Effector CD8-positive, alpha-beta T cell (primary cell): ENCODE measurements at places on chromosomes 3 and 15.

- DNase-seq = no peak
Measured at GRCh38 chr15:70376031-70376928, 278.6 kb upstream of the TLE3 start.

DNA sequence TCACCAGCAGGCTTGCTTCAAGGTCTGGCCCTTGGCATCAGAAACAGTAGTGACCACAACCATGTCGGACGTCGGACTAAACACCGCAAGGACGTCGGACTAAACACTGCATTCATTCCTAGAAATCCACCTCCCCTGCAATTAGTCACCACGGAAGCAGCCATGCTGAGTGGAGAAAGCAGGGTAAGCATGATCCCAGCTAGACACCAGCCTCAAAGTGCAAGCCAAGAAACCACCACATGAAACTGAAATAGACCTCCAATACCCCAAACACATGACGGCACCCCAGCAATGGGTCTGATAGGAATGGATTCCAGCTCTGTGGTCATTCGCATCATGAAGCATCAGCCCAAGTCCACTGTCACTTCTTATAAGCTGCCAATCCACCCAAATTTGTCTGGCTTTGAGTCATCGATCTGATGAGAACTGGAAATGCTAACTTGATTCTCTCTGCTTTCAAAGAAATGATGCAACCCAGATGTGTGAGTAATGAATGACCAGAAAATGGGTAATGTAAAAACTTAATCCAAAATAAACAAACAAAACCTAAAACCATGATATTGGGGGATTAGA is 348.3 kb upstream of the TMCO5A start:
- no peak for DNase-seq

- no peak for DNase-seq
Measured at GRCh38 chr3:119309591-119309990, 15.4 kb downstream of the ARHGAP31 start.

- no peak for DNase-seq
Measured at GRCh38 chr3:59812237-59813147, 762.7 kb upstream of the CFAP20DC start.

- DNase-seq = no peak
Measured at GRCh38 chr3:146468671-146469149, 651 bp downstream of the PLSCR2 start.

DNA sequence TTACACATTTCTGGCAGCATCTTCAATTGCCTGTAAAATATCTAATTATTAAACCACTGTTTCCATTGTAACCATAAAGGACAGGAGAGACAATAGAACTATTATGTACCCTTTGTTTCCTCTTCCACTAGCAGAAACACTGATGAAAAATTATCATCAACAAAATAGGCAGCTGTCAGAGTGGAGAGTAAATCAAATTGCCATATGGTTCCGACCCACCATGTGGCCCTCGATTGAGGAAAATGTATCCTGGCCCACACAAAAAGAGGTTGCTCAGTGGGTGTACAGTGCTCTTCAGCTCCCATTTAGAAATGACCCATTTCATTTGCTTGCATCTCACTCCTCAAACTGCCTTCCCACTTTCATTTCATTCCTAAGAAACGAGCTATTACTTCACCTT is 570.6 kb upstream of the UBE2E2 start:
- DNase-seq = no peak

- no peak for DNase-seq
Measured at GRCh38 chr3:42052484-42053351, 38.4 kb upstream of the TRAK1 start.

- DNase-seq = no peak
Measured at GRCh38 chr3:85535517-85535916, 576.7 kb downstream of the CADM2 start.

DNA sequence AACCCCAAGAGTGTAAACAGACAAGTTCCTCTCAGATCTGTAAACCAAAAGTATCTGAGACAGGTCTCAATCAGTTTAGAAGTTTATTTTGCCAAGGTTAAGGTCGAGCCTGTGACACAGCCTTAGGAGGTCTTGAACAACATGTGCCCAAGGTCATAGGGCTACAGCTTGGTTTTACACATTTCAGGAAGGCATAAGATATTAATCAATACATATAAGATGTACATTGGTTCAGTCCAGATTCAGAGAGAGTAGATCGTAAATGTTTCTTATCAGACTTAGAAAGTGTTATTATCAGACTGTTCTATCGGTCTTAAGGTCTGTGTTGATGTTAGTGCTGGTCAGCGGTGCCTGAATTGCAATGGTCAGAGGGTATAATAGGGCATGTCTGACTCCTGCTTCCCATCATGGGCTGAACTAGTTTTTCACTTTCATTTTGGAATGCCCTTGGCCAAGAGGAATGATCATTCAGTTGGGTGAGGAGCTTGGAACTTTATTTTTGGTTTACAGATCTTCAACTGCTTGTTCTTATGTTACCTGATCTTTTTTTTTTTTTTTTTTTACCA is 27.0 kb upstream of the MFGE8 start:
- no peak for DNase-seq

DNA sequence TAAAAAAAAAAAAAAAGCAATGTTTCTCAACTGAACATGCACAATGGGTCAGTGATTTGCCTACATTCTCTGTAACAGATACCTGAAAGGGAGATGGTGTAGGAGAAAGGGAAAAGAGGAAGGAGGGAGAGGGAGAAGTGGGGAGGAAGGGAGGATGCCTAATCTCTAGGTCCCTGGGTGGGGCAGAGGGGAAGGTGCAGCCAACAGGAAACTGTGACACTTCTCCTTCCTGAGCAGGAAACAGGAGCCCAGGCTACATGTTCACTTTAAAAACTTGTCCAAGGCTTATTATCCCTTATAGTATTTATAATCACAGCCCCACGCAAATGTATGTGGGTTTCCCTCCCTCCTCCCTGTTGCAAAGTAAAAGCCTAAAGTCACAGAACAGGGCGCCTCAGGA is 137.9 kb downstream of the MINAR1 start:
- DNase-seq = no peak

- DNase-seq = no peak
Measured at GRCh38 chr15:69874321-69874720, 223.4 kb downstream of the TLE3 start.

DNA sequence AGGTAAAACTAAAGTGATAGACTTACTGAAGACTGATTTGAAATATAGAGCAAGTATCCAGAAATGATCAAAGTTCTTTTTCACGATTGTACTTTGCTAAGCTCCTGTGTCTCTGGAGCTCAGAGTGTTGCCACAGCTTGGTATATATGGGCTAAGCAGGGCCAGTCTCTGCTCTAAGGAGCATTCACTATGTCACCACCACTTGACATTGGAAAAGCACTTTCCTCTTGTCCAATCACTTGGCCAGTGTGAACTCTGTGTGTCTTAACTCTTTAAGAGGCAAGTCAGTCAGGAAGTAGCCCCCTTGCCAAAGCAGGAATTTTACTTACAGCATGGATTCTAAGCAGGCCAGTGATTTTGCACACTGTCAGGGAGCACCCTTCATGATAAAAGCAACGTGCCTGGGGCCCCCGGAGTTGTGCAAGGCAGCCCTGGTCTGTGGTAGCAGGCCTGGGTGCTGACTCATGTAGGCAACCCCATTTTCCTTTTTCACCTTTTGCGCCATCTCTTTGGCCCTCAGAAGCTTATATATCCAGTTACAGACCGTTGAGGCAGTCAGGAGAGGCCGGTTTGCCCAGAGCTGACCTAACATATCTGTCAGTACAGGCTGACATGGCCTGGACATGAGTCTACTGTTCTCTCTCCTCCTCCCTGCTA is 73.0 kb downstream of the HCN4 start:
- DNase-seq = no peak

DNA sequence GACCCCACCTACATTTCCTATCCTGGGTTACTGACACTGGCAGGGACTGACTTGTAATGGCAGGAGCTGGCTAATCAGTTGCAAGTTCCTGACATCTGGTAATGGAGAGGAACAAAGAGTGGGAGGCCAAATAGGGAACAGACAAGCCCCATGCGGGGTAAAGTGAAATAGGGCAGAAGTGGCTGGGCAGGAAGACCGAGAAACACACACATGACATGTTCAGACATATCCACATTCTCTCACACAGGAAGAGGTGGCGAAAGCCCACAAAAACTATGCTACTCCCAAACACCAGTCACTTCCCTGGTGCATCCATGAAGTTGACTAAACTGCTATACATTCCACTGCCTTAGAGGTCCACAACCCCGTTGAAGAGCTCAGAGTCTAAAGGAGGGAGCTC is 394.1 kb upstream of the TBL1XR1 start:
- no peak for DNase-seq

- no peak for DNase-seq
Measured at GRCh38 chr3:61154457-61155198, 96.6 kb downstream of the FHIT start.

DNA sequence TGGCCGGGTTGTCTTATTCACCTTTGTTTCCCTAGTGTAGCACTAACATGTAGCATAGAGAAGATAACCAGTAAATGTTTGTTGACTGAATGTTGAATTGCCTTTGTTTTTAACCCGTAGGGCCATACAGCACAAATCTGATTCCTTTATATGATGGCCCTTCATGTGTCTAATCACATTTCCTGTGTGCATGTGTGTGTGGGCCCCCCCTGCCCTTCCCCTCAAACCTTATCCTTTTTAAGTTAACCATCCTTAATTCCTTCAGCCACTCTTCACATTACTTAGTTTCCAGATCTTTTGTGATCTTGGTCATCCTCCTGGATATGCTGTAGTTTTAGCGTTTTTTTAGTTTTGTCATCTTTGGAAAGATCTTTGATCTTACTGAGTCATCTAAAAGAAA is 4.2 kb downstream of the NEO1 start:
- no peak for DNase-seq

DNA sequence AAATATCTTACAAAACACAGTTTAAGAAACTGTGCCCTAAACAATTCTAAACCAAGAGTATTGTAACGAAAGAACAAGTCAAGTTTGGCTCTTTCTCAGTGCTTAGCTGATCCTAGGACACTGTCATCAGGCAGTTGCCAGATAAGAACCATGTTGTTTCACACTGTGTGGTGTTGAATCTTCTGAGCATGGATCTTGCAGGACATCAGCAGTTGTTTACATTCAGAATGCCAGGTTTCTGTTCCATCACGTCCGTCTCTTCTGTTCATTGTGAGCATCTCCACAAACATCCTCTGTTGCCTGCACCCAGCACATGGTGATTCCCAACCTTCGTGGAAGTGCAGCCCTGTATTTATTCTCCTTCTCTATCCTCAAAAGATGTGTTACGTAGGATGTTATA is 67.9 kb downstream of the DCUN1D1 start:
- DNase-seq = no peak

- DNase-seq = no peak
Measured at GRCh38 chr3:13087320-13087990, 14.2 kb upstream of the IQSEC1 start.

GRCh38 chr3:28575100-28575745 is 226.6 kb upstream of the AZI2 start:
- DNase-seq = no peak

DNA sequence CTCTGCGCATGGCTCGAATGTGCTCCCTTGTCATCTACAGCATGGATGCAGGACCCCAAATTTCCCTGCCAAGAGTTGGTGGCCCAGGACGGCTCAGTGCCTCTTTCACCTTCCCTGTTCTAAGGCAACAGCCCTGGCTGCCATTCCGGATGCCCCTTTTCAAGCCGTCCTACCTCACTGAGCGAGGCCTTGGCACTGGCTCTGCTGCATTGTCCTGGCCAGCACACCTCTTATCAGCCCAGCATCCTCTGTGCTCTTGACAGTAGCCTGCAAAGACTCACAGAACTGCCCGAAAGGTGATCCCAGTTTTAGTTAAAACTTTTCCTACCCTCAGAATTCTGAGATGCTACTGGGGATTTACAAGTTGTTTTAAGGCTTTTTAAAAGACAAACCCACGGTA is 122.0 kb downstream of the MECOM start:
- DNase-seq = no peak

DNA sequence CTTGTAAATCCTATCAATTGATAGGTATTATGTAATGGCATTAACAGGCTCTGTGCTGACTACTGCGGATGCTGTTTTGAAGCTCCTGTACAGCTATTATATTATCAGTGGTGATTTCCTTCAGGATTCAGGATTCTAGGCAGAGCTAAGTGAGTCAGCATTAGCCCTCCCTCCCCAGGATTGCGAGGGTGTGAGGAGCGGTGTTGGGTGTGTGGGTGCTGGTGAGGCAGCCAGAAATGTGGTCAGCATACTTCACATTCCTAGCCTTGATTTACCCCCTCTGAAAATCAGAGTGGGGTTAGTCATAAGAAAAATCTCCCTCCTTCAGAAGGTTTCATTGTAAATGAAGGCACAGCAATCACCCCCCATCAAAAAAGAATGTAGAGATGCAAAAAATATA is 72.5 kb downstream of the SNTN start:
- DNase-seq = no peak

GRCh38 chr3:194022052-194022451 is 113.9 kb upstream of the HES1 start:
- no peak for DNase-seq

GRCh38 chr3:12796171-12797123 is at the start of gene CAND2:
CAND2 (plus strand) TSS chr3:12796680; CDS start chr3:12796721, 41 bp downstream.
- DNase-seq = peak; percentile 15

GRCh38 chr15:73325191-73325861 is 43.4 kb downstream of the HCN4 start:
- no peak for DNase-seq

DNA sequence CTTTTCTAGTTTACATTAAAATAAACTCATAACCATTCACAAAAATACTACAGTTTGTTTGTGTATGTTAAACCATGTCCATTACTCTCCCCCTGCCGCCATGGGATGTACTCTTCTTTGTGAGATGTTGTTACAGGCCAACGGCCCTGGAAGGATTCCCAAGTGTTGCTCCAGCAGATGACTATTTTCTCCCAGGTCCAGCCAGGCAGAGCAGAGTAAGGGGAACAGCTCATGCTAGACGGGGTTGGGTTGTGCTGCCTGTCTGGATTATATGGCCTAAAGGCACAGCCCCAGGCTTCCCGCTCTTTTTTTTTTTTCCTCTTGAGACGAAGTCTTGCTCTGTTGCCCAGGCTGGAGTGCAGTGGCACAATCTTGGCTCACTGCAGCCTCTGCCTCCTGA is 24.5 kb upstream of the SLCO2A1 start:
- no peak for DNase-seq

DNA sequence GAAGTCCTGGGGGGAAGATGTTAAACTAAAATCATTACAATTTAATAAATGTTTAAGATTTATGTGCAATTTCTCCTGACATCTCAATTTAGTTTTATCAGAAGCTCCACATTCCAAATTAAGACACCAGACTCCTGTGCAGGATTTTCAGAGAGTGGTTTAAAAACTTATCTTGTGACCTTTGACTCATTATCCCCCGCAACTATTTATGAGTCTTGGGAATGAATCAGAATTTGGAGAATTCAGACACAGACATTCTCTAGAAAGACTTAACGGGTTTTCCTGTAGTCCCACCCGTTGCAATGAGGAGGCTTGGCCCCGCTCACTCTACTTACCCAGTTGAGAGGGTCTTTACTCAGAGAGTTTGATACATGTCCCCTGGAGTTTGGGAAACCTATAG is 7.1 kb downstream of the OR5K2 start:
- no peak for DNase-seq

- DNase-seq = no peak
Measured at GRCh38 chr3:159185443-159186050, 383.7 kb downstream of the MFSD1 start.
